ENCODE measurements at places on chromosomes 12 and 14. TPM values are rescaled to one million over a fixed set of nuclear protein-coding genes. Genes with fewer than 3 reads are reported as not detected.

GRCh38 chr12:29782285-29782870 is 1.4 kb downstream of the TMTC1 start:
- ATAC-seq: peak; percentile 15

- ATAC-seq: no peak
Measured at GRCh38 chr12:67813456-67813904, 164.9 kb downstream of the DYRK2 start.

IQSEC3 gene
- 1.3 TPM for total RNA-seq

RIN3 gene
- total RNA-seq: 10.1 TPM

TAS2R43 gene
- total RNA-seq: 1.4 TPM
